Activated naive CD4-positive, alpha-beta T cell (primary cell): ENCODE measurements at places on chromosomes 6 and 20.

DNA sequence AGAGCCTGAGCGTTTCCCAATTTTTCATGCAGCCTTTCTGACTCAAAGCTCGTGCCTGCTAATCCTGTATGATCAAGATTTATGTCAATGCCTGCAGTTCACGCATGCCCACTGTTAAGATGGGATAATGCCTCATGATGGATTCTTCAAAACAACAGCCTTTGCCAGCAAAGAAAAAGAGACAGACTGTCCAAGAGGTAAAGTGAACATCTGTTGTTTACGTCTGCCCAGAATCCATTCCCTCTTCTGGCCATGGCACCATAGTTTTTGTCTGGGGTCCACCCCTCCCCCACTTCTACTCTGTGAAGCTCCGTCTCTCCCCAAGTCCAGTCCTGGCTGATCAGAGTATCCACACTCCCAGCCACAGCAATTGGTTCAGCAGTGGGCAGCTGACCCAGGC lies 91.9 kb upstream of the EYA2 start:
- no peak for DNase-seq

DNA sequence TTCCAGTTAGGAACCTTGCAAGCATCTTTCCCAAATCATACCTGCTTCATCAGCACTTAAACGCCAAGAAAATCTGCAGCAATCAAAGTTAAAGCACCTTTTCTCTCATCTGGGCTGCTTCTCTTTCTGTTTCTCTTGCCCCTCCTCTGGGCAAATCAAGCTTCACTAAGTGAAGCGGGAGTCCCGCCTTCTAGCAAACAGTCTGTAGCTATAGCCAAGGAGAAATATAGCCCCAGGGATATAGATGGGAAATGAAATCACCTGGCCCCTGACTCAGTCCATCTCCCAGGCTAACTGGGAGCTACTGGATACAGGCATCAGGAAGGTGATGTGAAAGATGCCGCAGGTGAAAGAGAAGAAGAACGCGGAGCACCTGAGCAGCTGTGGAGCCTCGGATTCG lies 481.9 kb downstream of the C6orf118 start:
- no peak for DNase-seq

DNA sequence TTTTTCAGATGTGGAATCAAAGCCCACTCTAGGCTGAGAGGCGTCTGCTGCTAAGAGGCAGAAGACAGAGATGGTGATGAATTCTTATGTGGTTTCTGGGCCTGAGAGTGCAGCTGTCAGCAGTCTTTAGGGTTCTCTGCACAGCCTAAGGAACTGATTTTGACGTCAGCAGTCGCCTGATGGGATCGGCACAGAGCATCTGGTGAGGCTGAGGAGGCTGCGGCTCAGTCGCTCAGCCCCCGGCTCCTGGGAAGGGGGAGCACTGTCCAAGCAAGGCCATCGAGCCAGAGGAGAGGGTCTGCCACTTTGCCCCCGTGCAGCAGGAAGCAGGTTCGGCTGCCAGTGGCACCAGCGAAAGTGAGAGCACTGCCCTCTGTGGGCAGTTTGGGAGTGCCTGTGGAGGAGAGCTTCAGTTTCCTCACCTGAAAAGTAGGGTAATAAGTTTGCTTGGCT lies 92.5 kb downstream of the TCP11 start:
- peak; percentile 23 for DNase-seq

DNA sequence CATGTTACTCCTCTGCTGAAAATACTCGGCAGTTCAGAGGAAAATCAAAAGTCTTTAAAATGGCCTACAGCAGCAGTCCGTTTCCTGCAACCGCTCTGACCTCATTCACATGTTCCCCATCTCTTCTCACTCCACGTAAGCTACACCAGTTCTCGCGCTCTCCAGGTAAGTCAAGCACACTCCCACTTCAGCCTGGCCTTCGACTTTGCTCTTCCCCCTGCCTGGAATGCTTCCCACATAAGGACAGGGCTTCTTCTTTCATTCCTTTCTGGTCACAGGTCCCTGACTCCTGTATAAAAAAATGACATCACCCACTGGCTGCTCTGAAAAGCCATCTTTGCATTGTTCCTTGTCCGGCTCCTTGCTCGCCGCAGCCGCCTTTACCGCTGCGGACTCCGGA lies 42.7 kb downstream of the MGME1 start:
- no peak for DNase-seq

GRCh38 chr6:134247231-134247833 lies 70.6 kb downstream of the SGK1 start:
- peak; percentile 38 for DNase-seq

DNA sequence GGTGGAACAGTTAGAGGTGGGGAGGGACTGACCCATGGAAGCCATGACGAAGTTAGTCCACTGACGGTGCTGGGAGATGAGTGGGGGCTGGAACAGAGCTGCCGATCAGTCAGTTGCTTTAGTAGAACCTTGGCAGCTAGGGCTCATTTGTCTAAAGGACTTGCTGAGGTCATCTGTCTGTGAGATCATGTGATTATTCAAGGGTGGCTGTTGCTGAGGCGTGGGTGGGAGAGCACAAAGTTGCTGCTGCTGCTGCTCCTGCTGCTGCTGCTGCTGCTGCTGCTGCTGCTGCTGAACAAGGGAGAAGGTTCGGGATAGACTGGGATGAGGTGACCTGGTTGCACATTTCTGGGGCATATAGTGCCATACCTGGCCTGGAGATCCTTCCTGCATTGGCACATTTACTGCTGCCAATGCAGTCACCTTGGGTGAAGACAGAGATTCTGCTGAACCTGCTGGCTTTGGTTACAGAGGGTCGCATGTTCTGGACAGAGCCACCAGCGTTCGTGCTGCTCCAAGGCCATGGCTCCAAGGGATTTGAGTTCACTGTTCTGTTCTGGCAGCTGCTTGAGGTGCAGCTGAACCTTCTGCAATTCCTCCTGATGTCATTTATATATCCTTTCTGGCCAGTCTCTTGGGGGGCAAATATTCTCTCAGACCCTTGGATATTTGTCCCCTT lies 840.5 kb downstream of the HACE1 start:
- no peak for DNase-seq

DNA sequence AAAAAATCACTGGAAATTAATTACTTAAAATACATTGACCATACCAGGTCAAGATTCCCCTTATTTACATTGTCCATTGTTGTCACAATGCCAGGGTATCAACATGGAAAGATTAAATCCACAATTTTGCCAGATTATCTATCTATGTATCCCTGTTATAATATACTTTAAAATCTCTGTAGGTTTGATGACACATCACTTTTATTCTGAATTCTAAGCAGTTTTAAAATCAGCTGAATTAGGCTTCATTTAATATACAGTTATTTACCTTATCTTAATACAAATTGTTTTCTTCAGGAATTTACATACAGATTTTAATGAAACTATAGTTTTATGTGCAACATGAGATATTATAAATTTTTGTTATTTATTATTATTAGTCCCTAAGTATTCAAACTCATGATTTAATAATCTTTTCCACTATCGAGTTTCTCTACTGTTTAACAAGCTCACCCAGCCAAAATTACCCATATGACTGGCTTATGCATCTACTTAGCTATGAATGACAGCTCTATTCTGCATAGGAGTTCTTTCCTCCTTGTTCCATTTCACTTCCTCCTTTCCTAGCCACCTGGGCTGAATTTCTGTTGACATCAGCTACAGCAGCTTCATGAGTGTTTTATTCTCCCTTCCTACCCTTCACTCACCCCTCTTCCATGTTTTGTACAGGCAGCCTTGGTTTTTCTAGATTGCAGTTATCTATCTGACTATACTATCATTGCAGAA lies 654.2 kb upstream of the MAP3K7 start:
- no peak for DNase-seq

GRCh38 chr6:7909323-7910276 lies 988 bp downstream of the TXNDC5 start:
- DNase-seq: no peak

GRCh38 chr20:54221996-54222890 lies 14.4 kb downstream of the PFDN4 start:
- DNase-seq: no peak

- no peak for DNase-seq
Measured at GRCh38 chr6:26454631-26455030, 3.1 kb upstream of the BTN2A1 start.

GRCh38 chr6:44312901-44313788 lies at the start of gene AARS2:
Gene AARS2, minus strand, starts transcription at chr6:44313347. Its CDS starts 24 bp downstream, at chr6:44313323.
- DNase-seq: peak; percentile 91

GRCh38 chr6:14458669-14459266 lies 341.2 kb downstream of the CD83 start:
- DNase-seq: no peak
